Non-pigmented ciliary epithelial cell (primary cell): ENCODE measurements at places on chromosomes 2 and 18.

DNA sequence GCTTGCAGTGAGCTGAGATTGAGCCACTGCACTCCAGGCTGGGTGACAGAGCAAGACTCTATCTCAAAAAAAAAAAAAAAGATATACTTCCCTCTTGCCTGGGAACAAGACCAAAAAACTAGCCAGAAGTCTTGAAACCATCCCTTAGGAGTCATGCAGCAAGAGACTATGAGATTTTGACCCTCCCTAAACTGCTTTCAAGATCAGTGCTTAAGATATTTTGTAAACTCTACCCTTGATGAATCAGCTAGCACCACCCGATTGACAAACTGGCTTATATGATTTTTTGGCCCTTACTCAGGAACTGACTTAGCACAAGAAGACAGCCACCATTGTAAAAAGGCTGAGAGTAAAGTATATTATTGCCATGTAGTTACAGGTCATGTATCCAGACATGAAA, 3.8 kb downstream of the SULT1C3 start:
- DNase-seq = no peak

GRCh38 chr2:218312267-218312756, 20.0 kb upstream of the TMBIM1 start:
- DNase-seq = no peak

DNA sequence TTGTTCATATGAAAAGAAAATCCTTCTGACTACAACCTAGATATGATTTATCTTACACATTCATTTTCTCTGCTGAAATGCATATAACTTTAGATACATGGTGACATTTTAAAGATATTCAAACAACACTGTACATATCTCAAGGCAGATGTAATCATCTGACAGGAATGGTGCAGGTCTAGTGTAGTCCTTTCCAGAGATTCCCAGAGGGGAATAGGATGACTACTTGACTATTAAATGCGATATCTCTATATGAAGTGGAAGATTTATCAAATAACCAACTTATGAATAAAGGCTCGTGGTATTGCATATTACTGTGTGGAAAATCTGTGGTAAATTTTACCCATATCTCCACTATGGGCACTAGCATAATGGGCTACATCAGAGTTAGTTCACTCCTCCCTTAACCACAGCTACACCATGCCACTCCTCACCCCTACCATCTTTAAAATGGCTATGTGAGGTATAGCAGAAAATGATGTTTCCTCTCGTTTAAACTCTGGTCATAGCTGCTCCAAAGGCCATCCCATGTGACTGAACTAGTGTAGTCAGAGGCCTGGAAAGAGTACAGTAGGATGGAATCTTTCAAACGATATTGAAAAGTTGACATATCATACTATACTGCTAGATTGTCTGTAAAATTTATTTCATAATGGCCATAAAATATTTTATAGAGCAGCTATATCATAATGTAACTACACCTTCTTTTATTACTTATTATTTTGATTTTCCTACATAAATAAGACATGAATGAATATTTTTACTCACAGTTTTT, 9.1 kb upstream of the ITPRID2 start:
- no peak for DNase-seq

DNA sequence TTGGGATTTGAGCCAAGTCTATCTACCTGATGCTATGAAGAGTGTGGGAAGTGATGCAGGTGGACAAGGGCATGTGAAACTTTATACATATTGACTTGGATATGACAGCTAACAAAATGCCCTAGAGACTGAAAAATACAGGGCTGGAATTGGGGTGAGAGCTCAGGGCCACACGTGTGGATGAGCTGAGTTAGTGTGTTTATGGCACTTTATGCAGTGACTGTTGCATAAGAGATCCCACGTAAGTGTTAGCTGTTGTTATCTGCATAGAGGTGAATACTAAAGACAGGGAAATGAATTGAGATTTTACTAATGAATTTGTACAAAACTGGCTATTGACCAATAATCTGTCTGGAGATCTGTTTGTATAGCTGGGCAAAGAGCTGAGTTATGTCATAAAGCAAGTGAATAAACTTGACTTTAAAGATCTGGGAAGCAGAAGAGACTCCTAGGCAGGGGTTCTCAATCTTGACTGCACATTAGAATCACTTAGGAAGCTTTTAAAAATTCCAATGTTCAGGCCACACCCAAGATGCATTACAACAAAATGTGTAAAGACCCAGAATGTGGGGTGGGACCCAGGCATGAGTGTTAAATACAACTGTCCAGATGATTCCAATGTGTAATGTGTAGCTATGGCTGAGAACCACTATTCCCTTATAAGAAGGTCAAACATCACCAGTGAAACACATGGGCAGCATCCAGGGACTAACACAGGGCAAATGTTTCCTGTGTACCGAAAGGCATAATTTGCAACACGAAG, 74.2 kb upstream of the STK17B start:
- DNase-seq = no peak

- DNase-seq = no peak
Observed at GRCh38 chr2:101524806-101525430, 50.0 kb upstream of the RFX8 start.

- DNase-seq = peak; percentile 62
Observed at GRCh38 chr2:146124741-146125140, 1604.8 kb upstream of the ZEB2 start.

DNA sequence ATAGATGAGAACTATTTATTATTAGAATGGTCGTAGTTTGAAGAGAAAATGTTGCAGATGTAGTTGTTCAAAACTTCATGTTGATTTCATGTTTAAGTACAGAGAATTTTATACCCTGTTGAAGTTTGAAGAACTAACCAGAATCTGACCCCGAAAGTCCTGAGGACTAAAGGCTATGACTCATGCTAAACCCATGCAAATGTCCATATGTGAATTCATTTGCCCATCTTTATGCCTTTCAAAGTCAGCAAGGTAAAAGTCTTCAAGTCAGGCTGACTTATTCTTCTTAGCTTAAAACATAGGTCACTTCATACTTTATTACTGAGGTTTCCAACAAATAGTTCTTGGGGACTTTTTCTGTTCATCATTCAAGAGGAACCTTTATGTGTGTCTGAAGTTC, 185.5 kb downstream of the CCDC85A start:
- DNase-seq = no peak

DNA sequence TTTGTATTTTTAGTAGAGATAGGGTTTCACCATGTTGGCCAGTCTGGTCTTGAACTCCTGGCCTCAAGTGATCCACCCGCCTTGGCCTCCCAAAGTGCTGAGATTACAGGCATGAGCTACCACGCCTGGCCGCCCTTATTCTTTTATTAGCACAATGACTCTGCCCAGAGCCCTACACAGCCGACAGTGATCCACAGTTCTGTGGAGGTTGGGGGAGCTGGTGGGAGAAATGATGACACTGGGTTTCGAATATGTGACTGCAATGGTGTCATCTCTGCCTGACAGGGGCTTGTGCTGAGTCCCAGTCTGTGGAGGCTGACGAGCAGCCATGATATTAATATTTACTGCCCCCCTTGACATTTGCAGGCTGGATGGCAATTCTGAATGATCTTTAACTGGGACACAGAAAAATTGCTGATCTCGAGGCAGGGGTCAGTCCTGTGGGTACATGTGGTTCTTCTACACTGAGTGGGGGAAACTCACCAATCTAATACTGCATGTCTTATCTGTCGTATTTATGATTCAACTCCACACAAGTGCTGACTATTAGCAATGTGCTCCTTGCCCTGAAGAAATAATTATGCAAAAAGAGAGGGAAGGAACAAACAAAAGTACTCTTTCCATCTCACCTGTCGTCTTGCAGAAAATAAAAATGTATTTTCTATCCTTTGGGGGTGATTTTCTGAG, 6.3 kb upstream of the CTAGE1 start:
- DNase-seq = no peak

GRCh38 chr2:233760043-233760442, at the start of gene UGT1A1:
UGT1A1 (plus strand) TSS chr2:233760270; CDS start chr2:233760288, 18 bp downstream.
- no peak for DNase-seq

DNA sequence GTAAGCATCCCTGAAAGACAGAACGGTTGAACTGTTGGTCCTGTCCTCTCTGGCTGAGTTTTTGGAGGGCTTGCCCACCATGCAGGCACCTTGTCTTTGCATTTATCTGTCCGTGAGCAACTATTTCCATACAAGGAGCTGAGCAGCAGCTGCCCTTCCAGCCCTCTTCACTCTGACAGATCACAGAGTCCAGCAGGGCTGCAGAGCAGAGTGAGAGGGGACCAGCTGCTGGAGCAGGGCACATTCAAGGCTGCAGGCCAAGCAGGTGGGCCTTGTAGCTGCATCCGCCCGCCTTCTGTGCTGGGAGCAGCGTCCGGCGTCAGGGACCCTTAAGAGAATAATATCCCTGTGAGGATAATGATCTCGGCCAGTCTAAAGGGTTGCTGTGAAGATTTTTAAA, 9.5 kb downstream of the SMYD1 start:
- no peak for DNase-seq

- DNase-seq = no peak
Observed at GRCh38 chr18:48862132-48862531, 88.6 kb downstream of the SMAD7 start.

GRCh38 chr2:159856760-159857159, 58.8 kb upstream of the CD302 start:
- no peak for DNase-seq

- DNase-seq = no peak
Observed at GRCh38 chr2:188557081-188557480, 265.4 kb downstream of the GULP1 start.

DNA sequence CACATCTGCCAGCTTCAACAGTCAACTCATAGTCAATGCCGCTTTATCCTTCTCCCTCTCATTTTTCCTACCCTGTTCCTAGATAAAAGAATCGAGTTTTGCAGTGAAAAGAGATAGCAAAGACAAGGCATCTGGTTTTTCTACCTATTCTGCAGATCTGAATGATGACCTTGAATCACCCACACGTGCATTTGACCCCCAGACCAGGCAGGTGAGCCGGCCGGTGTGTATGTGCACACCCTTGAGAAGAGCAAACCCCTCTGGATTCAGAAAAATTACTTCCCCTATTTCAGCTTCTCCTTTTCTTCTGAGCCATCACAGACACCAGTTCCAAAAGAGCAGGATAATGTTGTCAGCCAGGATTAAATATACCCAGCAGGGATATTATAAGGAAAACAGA, 115.6 kb upstream of the ST6GAL2 start:
- DNase-seq = no peak

GRCh38 chr2:216914491-216914890, 54.6 kb upstream of the TNP1 start:
- no peak for DNase-seq

- no peak for DNase-seq
Observed at GRCh38 chr2:36579297-36579664, 18.7 kb downstream of the FEZ2 start.

GRCh38 chr2:118689456-118689855, 158.0 kb downstream of the EN1 start:
- no peak for DNase-seq

DNA sequence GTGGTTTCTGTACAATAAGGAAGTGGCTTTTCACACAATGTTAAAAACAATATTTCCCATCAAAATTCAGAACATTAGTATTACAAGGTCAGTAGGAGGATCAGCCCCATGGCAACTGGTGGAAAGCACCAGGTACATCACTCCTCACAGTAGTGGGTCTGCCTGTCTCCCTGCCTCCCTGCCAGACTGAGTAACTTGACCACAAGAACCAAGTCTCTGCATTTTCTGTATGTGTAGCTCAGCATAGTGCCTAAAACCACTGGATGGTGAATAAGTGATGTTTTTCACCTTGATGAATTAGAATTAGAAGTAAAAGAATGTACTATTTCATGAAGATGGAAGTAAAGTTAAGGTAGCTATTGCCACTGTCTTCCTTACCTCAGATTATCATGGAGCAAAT, 4.1 kb upstream of the WDR7 start:
- no peak for DNase-seq

DNA sequence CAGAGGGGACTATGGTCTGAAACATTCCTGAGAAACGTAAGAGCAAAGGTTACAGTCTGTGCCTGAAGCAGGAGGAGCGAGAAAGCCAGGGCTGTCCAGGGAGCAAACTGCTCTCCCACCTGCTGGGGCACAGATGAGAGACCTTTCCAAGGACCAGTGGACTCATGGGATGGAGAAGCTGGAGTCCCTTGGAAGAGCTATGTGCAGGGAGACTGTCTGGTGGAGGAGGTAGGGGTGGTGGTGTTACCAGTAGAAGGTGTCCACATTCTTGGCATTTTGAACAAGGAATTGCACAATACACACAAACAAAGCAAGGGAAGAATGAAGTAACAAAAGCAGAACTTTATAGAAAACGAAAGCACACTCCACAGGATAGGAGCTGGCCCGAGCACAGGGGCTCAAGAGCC, 97.9 kb upstream of the CYRIA start:
- no peak for DNase-seq

DNA sequence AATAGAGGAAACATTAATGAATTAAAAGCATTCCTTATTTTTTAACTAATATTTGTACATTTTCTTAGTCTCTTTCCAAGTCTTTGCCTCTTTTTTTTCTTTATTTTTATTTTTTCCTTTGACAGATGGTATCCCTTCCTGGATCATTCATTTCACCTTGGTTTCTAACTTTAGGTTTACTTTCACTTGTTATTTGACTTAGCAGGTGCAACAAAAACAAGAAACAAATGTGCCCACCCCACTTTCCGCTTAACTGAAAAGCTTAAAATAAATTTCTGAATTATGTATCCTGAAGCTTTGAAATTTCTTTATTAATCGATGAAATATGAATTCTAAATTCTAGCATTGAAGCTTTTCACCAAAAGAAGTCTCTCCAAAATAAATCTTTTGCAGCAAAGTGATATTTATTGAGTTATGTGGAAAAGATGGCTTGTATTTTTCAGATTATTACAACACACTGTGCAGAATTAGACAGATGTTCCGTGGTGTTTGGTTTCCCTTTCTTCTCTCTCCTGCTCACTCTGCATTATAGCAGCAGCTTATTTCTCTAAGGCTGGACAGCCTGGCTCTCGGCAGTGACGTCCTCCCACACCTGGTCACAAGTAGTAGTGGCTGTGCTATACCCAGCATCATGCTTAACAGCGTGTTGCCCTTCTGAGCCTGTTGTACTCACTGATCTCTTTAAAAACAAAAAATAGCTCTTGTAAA, 99.1 kb upstream of the ZNF397 start:
- DNase-seq = no peak

- DNase-seq = no peak
Observed at GRCh38 chr18:31303771-31304170, 14.2 kb upstream of the DSG1 start.

DNA sequence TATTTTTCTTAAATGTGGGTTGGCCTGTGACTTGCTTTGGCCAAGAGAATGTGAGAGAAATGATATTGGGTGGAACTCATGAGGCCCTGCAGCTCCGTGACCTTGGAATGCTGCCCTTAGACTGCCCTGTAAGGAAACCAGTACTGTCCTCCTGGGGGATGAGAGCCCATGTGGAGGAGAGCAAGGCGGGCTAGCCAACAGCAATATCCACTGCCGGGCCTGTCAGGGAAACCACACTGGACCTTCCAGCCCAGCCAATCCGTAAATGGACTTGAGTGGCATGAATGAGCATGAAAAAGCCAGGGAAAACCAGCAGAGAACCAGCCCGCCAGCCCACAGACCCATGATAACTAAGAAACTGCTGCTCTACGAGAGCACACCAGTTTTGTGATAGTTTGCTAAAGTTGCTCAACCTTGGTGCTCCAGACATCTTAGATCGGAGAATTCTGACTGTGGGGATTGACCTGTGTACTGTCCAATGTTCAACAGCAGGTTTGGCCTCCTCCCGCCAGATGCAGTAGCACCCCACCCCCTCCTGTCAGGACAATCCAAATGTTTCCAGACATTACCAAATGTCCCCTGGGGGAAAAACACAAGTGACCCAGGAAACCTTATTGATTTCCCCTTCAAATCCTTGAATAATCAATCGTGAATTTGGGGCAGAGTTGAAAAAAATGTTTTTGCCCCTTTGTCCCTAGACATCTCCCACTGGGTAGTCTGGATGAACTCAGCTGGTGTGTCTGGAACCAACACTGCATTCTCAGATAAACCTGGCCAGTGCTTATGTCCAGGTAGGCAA, 27.2 kb downstream of the ALPK2 start:
- DNase-seq = no peak
